WTC11 (cell line): ENCODE measurements at places on chromosomes 7 and 10.
A peak's percentile ranks its signal among the peaks of the same experiment; 100 is the strongest.

GRCh38 chr7:26284995-26285632 is 6.5 kb upstream of the SNX10 start:
- no peaks in the 10 kb centered on the region for H3K27me3 ChIP-seq
- no peak overlapping the region for H3K27ac ChIP-seq
- no peak overlapping the region for H3K4me3 ChIP-seq
- DNase-seq: no peak
- no peaks in the 10 kb centered on the region; the same call in 1 of the 2 replicates for H3K36me3 ChIP-seq
- no peaks in the 10 kb centered on the region for H3K4me1 ChIP-seq

GRCh38 chr10:3779158-3779741 is 5.8 kb downstream of the KLF6 start:
- H3K27ac ChIP-seq: no peak overlapping the region
- H3K36me3 ChIP-seq: peaks cover 55% of the 10 kb centered on the region
- H3K4me1 ChIP-seq: peaks cover 52% of the 10 kb centered on the region
- no peak for DNase-seq
- H3K4me3 ChIP-seq: no peak overlapping the region

DNA sequence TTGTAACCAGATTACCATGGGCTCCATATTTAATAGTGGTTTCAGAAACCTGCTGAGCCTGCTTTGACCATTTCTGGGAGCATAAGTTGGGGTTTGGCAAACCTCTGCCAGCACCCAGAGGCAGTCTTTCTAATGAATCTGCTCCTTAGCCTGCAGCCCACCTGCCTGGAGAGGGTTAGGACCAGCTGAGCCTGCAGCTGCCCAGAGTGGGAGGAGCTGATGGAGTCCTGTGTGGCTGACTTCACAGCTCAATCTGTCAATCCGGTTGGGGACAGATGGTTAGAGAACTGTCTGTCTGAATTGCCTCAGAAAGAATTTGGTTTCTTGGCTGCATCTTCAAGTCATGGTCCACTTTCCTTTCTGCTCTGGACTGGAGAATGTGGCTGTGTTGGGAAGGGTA is 444.6 kb downstream of the NRG3 start:
- peak; percentile 32 for DNase-seq
- H3K4me3 ChIP-seq: no peak overlapping the region
- peaks cover 21% of the 10 kb centered on the region for H3K4me1 ChIP-seq
- H3K27ac ChIP-seq: no peak overlapping the region

GRCh38 chr7:94298943-94299342 is 95.8 kb upstream of the COL1A2 start:
- H3K4me3 ChIP-seq: no peak overlapping the region
- peaks cover 42% of the 10 kb centered on the region for H3K4me1 ChIP-seq
- H3K27ac ChIP-seq: no peak overlapping the region; the same call in 1 of the 2 replicates
- no peaks in the 10 kb centered on the region for H3K36me3 ChIP-seq
- no peaks in the 10 kb centered on the region for H3K27me3 ChIP-seq
- no peak for DNase-seq

DNA sequence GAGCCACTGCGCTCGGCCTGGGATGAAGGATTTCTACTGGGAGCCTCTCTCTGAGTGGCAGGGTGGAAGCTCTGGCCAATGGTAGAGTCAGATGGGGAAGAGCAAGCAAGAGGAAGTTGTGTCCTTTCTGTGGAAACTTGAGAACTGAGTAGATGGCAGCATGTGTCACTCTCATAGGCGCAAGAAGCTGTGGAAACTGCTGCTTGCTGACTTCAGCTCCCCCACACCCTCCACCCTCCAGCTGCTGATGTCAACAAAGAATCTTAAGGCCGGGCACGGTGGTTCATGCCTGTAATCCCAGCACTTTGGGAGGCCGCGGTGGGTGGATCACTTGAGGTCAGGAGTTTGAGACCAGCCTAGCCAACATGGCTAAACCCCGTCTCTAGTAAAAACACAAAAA is 39.8 kb upstream of the SRGN start:
- H3K36me3 ChIP-seq: no peaks in the 10 kb centered on the region
- H3K27ac ChIP-seq: no peak overlapping the region
- no peak overlapping the region for H3K4me3 ChIP-seq
- no peak for DNase-seq
- H3K4me1 ChIP-seq: peaks cover 7% of the 10 kb centered on the region; the same call in 1 of the 2 replicates

DNA sequence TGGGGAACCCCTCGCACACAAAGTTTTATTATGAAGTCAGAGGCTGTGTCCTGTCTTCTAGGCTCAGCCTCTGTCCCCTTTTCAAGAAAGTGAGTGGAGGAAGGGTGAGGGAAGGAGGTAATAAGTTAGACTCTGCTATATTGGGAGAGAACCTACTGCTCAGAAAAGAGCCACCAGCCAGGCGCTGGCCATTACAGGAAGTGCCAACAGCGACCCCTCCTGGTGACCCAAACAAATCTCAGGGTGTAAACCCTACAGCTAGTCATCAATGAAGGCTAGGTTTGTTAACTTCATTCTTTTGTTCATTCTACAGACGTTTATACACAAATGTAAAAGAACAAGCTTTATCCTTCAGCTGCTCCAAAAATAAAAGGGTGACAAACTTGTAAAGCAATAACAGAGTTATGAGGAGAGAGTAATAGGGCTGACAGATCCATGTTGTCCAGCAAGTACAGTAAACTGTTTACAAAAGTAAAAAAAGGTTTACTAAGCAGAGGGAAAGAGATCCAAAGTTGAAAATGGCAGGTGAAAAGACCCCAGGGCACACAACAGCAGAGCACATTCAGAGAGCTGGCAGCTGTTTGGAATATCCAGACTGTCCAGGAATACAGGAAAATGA is 82.7 kb downstream of the FAM204A start:
- peaks cover 18% of the 10 kb centered on the region for H3K4me1 ChIP-seq
- no peaks in the 10 kb centered on the region for H3K36me3 ChIP-seq

GRCh38 chr7:156151658-156152057 is 339.4 kb upstream of the SHH start:
- no peak for DNase-seq
- no peak overlapping the region for H3K4me3 ChIP-seq
- H3K36me3 ChIP-seq: peaks cover 36% of the 10 kb centered on the region
- peaks cover 11% of the 10 kb centered on the region for H3K4me1 ChIP-seq

DNA sequence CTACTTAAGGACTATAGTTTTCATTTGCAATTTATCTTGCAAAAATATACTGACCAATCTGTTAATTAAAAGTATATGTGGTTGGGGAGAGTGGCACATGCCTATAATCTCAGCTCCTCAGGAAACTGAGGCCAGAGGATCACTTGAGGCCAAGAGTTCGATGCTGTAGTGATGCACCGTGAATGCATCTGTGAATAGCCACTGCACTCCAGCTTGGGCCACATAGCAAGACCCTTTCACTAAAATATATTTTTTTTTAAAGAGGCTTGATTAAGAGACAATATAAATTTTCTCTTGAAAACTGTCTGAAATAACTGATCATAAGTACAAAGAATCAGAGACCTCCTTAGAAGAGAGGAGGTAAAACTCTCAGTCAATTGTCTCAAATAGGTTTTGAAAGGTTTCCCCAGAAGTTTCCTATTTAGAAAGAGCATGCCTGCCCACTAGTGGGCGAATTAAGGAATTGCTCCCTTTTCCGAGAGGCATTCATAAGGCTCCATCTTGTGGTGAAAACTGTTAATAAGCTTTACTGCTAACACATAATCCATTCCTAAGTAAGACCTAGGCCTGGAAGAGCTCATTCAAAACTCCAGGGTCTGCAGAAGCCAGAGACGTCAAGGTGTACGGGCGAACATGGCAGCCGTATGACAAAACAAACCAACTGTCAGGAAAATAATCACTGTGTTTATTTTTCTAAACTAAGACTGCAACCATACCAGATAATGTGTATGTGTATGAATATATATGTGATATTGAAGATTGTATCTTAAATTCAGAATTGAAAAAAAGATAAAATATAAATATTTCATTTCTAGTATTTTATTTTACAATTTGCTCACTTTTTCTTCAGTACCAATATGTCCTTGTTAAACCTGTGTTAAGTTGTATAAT is 6.8 kb upstream of the TAS2R40 start:
- peaks cover 9% of the 10 kb centered on the region for H3K36me3 ChIP-seq
- H3K27ac ChIP-seq: no peak overlapping the region
- DNase-seq: peak; percentile 44
- no peak overlapping the region for H3K4me3 ChIP-seq

DNA sequence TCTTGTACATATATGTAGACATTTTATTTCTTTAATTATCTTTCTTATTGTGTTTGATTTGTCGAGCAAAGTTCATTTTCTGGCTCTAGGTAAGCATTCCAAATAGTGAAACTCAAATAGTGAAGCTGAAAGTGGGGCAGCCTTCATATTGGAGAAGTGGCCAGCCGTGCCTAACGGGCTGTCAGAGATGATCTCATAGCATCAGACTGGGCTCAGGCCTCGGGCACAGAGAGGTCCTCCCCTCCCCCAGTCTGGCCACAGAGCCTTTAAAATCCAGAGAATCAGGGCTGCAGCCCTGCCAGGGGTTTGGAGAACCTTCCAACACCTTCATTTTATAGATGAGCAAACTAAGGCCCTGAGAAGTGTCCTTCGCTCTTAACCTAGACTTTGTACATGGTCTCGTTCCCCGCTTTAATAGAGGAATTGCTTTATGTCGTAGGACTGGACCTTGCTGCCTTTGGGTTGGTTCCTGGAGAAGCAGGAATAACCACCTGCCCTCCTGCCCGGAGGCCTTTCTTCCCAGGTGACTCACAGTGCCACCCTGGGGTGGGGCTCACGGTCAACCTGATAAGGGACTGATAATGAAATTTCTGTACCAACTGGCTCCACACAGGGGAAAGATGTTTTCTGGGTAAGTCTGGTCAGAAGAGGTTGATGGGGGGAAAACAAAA is 7.3 kb downstream of the TSPAN15 start:
- H3K4me1 ChIP-seq: peaks cover 5% of the 10 kb centered on the region; the same call in 1 of the 2 replicates
- H3K27me3 ChIP-seq: peaks cover 6% of the 10 kb centered on the region
- no peak overlapping the region for H3K27ac ChIP-seq
- no peak overlapping the region for H3K4me3 ChIP-seq
- DNase-seq: no peak

- H3K27ac ChIP-seq: no peak overlapping the region
- H3K27me3 ChIP-seq: no peaks in the 10 kb centered on the region; the same call in 1 of the 2 replicates
- no peak for DNase-seq
- no peak overlapping the region for H3K4me3 ChIP-seq
- H3K4me1 ChIP-seq: peaks cover 10% of the 10 kb centered on the region
Observed at GRCh38 chr10:76119515-76119914, 688.1 kb downstream of the LRMDA start.

DNA sequence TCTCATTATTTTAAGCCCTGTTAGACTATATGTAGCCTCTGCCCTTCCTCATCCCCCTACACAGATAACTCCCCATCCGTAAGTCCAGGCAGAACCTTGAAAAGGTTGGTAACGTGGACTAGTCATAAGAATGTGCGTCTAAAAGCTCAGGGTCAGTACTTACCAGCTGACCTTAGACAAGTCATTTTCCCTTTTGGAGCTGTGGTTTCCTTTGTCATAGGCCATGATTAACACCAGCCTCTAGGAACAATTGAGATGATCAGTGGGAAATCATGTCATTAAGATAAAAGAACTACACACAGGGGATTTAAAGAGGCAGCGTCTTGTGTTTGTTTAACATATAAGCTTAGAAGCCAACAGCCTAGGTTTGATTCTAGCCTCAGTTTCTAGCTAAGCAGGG is 6.9 kb upstream of the UNC5B start:
- no peak overlapping the region for H3K4me3 ChIP-seq
- H3K27ac ChIP-seq: no peak overlapping the region
- peaks cover 34% of the 10 kb centered on the region for H3K4me1 ChIP-seq
- H3K36me3 ChIP-seq: no peaks in the 10 kb centered on the region

DNA sequence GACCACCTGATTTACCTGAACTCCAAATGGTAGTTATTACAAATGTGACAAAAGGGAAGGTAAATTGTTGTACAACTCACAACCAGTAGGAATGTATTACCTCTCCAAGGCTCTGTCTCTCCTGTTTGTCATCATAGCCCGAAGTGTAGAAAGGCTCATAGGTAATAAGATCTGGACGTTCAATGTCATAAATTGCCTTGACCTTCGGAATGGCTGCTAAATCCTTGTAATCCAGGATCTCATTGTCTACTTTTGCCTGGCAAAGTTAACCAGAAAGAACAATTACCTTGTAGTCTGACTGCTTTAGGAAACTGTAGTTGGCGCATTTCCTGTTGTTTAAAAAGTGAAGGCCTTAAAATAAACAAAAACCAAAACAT is 68.6 kb upstream of the AFAP1L2 start:
- H3K36me3 ChIP-seq: peaks cover 4% of the 10 kb centered on the region
- no peaks in the 10 kb centered on the region for H3K27me3 ChIP-seq
- peaks cover 26% of the 10 kb centered on the region for H3K4me1 ChIP-seq
- H3K4me3 ChIP-seq: no peak overlapping the region
